CD4-positive, alpha-beta T cell treated with Interleukin-17A for 1 hour (primary cell): ENCODE measurements at places on chromosomes 5 and 9.
A peak's percentile ranks its signal among the peaks of the same experiment; 100 is the strongest.

GRCh38 chr5:150266871-150267291 is 22.7 kb downstream of the CAMK2A start:
- DNase-seq, result no peak

DNA sequence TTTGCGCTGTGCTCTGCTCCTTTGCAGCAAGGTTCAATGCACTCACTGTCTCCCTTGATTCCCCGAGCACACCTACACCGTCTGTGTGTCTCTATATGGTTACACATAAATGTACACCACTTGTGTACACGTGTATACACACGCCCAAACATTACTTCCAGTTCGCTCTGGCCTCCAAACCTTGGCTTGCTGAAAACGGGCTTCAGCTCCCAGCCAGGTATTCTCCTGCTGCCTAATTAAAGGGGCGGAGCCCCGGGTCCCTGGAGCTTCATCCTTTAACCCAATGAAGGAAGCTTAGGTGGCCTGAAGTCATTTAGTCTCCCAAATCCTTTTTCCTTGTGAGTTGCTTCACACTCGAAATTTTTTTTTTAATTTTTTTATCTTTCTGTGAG is 4.6 kb downstream of the ISL1 start:
- DNase-seq, result no peak

- no peak for DNase-seq
Observed at GRCh38 chr5:145347026-145347616, 488.0 kb downstream of the PRELID2 start.

GRCh38 chr5:168552146-168552545 is 23.0 kb downstream of the FBLL1 start:
- no peak for DNase-seq

DNA sequence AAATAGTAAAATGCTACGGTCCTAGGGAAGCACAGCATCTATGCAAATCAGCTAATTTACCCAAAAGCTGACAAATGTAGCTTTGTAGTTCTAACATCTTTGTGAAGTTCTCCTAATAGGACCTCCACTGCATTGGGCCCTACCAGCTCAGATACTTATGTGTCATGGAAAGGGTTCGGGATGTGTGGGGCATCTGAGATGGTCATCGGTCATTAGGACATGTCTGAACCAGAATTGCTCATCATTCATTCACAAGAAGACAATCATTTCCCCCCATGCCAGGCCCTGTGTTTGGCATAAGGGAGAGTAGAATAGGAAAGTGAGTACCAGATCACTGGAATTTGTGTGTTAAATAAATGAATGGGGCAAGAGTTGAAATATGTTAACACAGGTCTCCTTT is 35.7 kb downstream of the PWWP2A start:
- DNase-seq, result no peak

- peak; percentile 25 for DNase-seq
Observed at GRCh38 chr9:136886610-136887597, 588 bp downstream of the TRAF2 start.

DNA sequence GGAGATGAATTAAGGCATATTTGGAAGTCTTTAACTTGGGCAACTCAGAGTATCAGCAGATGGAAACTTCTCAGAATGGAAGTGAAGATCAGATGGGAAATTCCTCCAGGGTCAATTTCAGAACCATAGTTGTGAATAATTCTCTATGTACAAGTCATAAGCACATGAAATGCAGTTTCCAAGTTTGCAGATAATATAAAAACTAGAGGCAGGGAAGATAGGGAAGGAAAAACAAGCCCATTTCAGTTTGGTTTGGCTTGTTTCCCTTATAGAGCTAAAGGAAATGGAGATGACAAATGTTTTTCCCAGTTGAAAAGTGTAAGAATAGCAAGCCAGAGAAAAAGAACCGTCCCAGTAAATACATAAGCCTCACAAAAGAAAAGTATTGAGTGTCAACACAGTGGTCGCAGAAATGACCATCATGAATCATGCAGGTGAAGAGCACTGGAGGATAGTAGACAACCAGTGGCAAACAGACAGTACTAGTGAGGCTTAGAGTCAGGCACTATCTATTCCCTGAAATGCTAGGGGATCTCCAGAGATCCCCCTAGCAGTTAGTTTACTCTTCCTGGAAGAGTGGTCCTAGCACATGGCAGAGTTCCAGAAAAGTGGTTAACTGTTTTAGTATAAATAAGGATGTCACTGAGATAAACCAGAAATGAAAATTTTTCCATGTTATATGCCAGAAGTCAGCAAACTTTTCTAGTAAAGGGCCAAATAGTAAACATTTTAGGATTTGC is 245.9 kb downstream of the SAXO1 start:
- DNase-seq, result no peak

GRCh38 chr9:70601000-70601951 is 186.8 kb upstream of the KLF9 start:
- DNase-seq, result no peak

DNA sequence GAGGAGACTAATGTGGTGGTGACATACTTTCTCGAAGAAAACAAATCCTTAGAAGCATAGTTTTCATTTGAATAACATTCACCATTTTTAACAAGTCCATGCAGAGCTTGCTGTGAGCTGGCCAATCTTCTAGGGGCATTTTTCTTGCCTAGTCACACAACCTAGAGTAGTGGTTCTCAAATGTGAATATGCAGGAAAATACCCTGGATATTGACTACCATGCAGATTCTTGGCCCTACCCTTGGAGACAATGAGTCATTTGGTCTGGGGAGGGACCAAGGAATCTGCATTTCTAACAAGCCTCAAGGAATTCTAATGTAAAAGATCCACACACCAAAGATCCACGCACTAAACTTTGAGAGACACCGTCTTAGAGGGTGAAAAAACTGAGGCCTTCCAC is 23.5 kb downstream of the GDNF start:
- DNase-seq, result no peak

DNA sequence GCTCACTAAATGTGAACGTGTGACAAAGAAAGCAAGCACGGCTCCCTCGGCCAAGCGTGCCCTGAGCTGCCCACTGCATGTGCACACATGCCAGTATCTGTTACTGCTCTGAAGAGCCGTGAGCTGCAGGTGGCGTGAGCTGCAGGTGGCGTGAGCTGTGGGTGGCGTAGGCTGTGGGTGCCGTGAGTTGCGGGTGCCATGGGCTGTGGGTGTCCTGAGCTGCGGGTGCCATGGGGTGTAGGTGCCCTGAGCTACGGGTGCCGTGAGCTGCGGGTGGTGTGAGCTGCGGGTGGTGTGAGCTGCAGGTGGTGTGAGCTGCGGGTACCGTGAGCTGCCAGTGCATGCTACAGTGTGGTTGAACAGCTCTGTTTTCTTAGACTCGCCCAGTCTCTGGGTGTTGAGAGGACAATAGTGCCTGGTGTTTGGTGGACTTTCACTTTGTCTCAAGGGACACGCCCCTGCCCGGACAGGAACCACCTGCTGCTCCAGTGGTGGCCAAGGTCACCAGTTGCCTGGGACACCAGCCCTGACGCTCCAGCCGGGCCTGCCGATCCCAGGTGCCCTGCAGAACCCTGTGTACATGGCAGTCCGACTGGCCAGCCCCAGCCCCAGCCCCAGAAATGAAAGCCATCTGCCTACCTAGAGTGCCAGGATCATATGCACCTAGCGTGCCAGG is 6.7 kb downstream of the CCDC187 start:
- no peak for DNase-seq

- no peak for DNase-seq
Observed at GRCh38 chr5:1010641-1011046, 2.0 kb downstream of the NKD2 start.

DNA sequence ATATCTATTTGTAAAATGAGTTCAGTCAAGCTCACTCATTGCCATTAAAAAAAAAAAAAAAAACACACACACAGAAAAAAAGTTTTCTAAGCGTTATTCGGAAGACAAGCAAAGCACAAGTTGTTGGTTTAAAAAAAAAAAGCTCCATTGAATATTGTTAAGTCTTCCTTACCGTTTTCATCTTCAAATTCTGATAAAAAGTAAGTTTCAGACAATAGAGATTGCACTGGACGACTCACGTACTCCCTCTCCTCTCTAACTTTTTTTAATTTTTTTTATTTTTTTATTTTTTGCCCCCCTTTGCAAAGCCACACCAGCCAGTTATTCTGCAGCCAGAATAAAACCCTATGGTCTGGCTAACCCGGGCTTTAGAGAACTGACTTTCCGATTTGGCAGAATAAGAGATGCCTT is 544 bp downstream of the ADAMTS6 start:
- no peak for DNase-seq

- DNase-seq, result no peak
Observed at GRCh38 chr9:77968506-77968905, 63.1 kb downstream of the GNAQ start.

GRCh38 chr9:38417003-38417945 is 7.0 kb downstream of the IGFBPL1 start:
- DNase-seq, result peak; percentile 27

DNA sequence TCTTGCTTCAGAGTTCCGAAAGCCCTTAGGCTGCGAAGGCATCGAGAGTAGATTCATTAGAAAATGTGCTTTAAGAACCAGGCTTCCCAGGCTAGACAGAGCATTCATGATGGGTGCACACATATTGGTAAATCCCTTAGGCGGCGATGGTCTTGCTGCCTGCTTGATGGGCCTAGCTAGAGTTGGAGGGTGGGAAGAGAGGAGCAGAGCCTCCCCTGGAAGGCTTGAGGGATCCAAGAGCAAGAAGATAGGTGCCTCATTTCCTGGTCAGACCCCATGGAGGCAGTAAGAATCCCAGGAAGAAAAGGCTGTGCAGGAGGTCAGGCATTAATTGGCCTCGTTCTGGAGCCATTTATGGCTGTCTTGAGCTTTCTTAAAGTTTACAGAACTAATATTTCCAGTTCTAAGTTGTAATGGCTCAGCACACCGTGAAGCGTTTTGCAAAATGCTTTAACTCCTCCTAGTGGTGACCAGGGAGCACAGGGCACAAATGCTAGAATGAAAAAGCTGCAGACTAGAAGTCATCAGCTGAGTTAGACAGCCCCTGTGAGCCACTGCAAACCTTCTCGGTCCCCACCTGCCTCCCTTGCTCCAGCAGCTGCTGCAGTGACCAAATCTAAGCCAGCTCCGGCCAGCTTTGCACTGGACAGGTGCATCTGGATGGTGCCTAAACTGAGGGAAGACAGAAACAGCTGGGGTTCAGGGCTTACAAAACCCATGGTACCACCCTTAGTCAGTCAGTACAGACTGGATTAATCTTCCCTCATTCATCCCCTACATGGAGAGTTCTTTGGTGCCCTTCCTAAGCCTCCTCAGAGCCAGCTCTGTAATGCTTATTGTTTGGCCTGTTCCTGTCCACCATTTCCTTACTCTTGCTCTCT is 14.7 kb downstream of the SLC45A2 start:
- peak; percentile 16 for DNase-seq

- DNase-seq, result no peak
Observed at GRCh38 chr9:20988061-20988460, 43.4 kb downstream of the HACD4 start.

DNA sequence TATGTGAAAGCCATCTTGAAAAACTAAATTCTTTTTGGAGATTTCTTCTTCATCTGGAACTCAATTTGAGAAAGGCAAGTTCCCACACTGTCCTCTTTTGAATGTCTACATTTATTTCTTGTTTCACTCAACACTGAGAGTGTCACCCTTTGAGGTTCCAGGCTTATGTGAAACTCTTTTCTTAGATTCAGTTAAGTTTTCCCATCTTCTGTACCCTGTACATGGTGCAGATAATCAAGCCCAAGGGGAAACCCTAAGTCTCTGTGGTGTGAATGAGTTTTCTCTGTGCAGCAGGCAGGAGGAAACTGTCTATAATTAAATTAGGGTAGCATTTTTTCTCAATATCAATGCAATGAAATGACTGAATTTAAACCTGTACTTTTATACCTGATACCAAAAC is 72.3 kb upstream of the PRLR start:
- no peak for DNase-seq

DNA sequence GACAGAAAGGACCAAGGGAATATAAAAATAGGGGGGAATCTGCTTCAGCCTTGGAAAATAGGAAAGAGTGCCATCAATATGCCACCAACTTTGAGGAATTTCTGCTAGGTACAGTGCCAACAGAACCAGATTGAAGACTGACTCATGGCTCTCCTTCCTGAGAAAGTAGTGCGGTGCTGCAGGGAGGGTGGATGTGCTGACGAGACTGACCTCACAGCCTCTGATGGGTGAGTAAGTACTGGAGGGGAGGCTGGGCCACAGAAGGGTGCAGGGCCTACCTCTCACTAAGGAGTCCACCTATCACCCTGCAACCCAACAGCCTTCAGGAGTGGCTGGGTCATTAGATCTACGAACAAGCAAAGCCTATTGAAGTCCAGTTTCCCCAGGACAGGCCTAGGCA is 187.6 kb downstream of the GABBR2 start:
- DNase-seq, result no peak

GRCh38 chr9:38671748-38672147 is 48.2 kb downstream of the FAM240B start:
- no peak for DNase-seq

DNA sequence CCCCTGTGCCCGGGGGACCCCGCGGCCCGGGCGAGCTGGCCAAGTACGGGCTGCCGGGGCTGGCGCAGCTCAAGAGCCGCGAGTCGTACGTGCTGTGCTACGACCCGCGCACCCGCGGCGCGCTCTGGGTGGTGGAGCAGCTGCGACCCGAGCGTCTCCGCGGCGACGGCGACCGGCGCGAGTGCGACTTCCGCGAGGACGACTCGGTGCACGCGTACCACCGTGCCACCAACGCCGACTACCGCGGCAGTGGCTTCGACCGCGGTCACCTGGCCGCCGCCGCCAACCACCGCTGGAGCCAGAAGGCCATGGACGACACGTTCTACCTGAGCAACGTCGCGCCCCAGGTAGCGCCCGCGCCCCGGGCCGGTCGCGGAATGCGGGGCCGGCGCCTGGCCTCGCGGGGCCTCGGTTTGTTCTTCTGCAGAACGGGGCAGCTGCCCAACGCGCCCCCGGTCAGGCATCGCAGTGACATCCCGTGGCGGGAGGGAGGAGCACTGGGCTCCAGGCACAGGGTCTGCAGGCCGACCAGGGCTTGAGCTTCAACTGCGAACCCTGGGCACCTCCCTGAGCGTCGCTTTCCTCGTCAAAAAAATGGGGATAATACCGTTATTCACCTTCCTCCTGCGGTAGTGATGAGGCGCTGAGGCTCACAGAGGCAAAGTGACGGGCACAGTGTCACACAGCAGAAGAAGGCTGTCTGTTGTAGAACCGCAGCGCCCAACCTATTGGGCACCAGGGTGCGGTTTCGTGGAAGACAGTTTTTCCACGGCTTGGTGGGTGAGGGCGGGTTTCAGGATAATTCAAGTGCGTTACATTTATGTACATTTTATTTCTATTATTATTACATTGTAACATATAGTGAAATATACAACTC is 777 bp downstream of the ENDOG start:
- DNase-seq, result peak; percentile 30

GRCh38 chr5:172616730-172617129 is 24.3 kb upstream of the NEURL1B start:
- no peak for DNase-seq

- no peak for DNase-seq
Observed at GRCh38 chr9:107067739-107068416, 204.9 kb downstream of the ZNF462 start.

- DNase-seq, result no peak
Observed at GRCh38 chr9:136722093-136722968, 10.0 kb downstream of the DIPK1B start.

GRCh38 chr5:73960426-73960825 is 334.4 kb downstream of the ARHGEF28 start:
- DNase-seq, result no peak

- no peak for DNase-seq
Observed at GRCh38 chr5:163436515-163436914, 880 bp upstream of the CCNG1 start.
